ENCODE measurements at places on chromosomes 7 and 10.
A peak's percentile ranks its signal among the peaks of the same experiment; 100 is the strongest.

- DNase-seq: no peak
Observed at GRCh38 chr7:91875851-91876250, 4.7 kb downstream of the MTERF1 start.

GRCh38 chr7:130356876-130357611 lies 12.4 kb downstream of the CPA5 start:
- peak; percentile 63 for DNase-seq

DNA sequence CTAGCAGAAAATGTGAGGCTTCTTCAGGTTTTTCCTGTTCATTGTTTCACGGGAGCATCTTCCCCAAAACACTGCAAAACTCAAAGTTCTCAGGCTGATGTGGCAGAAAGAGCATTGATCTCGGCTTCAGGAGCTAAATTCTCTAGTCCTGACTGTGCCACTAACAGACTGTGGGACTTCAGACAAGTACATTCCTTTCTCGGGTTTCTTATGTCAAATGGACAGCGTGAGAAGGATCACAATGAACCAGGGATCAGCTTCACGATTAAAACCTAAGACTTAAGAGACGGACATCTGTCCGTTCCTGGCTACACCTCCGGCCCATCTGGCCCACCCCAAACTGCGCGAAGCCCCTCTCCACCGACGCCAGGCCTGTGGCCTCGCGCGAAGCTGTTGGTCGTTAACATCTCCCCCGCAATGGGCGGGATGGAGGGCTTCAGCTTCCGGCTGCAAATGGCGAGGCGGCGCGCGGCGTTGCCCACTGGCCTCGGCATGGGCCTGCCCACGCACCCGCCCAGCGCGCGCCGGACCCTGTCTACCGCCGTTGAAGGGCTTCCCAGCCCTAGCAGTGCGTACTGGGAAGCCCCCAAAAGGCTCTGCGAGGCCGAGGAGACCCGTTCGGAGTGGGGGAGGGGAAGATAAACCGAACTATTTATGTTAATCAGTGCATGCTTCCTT lies 549 bp upstream of the DDX50 start:
- no peak for DNase-seq

DNA sequence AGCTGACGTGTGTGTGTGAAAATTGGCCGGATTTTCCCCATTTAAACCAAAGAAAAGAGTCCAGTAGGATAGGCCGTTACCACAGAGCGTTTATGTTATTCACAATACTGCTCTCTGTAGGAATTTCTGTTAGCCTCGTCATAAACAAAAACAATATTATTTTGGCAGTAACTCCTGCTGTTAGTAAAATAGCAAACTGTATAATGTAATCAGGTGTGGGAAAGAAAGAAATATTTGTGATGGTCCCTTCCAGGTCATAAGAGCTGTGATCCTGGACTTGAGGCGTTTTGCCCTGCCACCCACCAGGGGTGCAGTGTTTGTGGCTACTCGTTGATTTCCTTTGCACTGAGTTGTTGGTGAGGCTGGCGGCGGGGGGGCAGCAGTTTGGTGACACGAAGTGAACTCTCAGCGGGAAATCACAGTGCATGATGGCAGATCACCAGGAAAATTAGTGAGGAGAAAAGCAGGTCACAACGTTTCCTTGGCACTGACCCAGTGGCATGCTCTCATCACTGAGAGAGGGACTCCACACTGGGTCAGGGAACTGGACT lies 2.8 kb downstream of the EEPD1 start:
- DNase-seq: peak; percentile 45

- DNase-seq: no peak
Observed at GRCh38 chr7:27103489-27104226, 1.2 kb upstream of the HOXA2 start.

DNA sequence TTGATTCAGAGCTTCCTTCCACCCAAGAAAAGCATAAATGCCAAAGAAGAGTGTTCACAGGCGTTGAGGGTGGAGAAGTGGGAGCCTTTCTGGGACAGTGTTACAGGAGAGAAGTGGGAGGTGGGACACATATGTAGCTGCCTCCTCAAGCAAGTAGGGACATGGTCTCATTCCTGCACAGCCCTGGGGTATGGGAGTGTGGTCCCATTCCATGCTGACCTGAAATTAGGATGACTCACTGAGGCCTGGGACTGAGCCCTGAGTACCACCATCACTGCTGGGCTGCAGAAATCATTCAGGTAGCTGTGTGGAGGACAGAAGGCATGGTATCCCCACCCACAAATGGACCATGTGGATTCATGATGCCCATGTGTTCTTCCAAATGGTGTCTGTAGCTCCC lies 17.4 kb upstream of the SFTPA1 start:
- no peak for DNase-seq

Measured in putamen (tissue), 1 donor.